ENCODE measurements at places on chromosomes 7 and 10.

- DNase-seq: no peak
Observed at GRCh38 chr10:16905320-16905719, 88.1 kb upstream of the RSU1 start.

DNA sequence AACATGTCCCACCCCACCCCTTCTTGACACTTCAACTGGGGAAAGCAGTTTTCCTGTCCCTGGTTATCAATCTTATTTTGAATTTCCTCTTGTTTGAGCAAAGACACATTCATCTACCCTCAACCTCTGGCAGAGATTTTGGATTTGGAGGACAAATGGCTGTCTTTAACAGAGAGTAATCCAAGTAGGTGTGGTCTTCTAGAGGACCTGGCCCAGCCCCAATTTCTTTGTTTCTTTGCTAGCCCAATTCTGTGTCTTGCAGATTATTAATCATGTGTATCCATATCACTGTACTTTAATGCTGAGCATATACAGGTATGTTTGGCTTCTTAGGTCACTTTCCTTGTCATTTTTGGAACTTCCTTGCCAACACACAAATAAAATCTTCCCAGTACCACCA, 58.8 kb upstream of the ADCY1 start:
- no peak for DNase-seq

GRCh38 chr10:17022896-17023295, 106.7 kb downstream of the CUBN start:
- no peak for DNase-seq

GRCh38 chr7:93913197-93913596, 6.8 kb downstream of the GNGT1 start:
- DNase-seq: no peak

DNA sequence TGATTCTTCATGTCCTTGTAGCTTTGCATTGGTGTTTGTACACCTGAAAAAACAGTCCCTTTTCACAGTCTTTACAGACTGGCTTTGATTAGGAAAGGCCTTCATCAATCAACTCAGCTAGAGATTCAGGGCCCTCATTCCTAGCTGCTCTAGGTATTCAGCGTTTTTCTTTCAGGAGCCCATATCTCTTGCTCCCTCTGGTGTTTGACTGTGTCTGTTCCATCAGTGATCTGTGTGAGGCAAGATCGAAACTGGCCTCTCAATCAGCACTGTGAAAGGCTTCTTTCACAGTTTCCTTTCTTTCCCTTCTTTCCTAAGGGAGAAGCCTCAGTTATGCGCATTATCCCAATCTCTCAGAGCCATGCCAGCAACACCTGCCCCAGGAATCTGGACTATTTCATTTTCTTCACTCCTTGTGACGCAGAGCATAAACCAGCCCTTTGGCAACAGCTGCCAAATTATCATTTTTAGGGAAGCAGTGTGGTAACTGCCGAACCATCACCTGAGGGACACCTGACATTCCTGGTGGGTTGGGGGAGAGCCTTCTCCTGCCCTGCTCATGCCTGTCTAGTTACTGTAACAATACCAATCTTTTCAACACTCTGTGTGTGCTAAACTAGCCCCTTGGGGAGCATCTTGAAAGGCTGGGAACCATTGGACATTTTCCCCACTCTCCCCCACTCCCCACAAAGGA, 75.7 kb upstream of the CCDC71L start:
- peak; percentile 29 for DNase-seq

GRCh38 chr10:76133597-76134255, 702.3 kb downstream of the LRMDA start:
- DNase-seq: no peak

DNA sequence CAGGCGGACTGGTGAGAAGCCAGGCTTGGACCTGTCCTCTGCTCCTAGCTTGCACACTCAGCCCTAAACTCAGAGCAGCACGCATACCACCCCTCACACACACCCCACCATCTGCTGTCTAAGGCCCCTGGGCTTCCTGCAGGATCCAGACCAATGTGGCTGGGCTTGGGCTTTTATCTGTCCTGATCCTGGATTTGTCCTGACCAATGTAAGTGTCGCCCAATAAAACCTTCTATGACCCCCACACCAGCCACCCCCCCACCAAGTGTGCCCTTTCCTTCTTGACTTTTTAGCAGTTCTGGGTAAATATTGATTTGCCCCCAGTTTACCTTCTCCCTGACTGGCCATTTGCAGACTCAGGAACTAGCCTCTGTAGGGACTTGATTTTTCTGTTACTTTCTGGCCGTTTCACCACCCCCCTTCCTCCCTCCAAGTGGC, 1.7 kb upstream of the HOXA13 start:
- no peak for DNase-seq

- DNase-seq: no peak
Observed at GRCh38 chr7:2621948-2622640, 9.7 kb upstream of the TTYH3 start.

- DNase-seq: no peak
Observed at GRCh38 chr7:102966465-102966864, 53.7 kb downstream of the LRRC17 start.

DNA sequence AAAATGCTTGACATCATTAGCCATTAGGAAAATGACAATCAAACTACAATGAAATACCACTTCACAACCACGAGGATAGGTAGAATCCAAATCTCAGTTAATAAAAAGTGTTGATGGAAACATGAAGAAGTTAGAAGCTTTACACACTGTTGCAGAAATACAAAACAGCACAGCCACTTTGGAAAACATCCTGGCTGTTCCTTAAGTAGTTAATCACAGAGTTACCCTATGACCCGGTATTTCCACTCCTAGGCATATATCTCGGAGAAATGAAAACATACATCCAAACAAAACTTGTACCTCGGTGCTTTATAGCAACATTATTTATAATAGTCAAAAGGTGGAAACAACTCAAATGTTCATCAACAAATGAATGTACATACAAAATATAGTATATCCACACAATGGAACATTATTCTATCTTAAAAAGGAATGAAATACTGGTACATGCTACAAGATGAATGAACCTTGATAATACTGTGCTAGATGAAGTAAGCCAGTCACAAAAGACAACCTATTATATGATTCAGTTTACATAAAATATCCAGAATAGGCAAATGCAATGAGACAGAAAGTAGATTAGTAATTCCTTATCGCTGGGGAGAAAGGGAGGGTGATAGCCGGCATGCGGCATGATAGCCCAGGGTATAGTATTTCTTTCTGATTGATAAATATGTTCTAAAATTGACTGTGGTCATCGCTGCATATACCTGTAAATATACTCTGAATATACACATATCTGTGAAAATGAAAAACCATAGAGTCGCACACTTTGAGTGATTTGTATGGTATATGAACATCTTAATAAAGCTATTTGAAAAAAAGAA, 1.9 kb downstream of the VWDE start:
- no peak for DNase-seq

DNA sequence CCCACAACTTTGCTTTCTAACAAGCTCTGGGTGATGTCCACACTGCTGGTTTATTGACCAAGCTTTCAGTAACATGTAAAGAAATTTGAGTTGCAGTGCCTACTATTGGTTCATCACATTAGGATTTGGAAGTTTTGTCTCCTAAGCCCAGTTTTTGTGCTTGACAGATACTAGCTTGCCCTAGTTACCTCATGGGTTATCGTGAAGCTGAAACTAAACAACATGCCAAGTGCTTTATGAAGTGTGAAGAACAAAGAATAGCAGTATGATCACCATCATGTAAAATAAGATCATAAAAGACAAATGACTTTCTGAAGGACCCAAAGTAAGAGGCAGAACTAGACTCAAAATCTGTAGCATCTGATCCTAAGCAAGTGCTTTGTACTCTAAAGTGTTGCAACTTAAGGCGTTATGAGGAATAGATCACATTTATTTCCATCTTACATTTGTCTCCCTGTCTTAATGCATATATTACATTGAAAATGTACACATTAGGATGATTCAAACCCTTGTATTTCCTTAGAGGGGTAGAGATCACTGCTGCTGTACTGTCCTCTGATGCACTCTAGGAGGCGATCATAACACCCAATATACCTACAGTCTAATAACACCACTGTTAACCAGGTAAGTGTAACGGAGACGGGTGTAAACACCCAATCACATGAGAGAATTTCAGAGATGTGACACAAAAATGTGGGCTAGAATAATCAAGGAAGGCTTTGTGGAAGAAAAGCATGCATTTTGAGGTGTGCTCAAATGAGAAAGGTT, 71.3 kb downstream of the NRCAM start:
- no peak for DNase-seq

DNA sequence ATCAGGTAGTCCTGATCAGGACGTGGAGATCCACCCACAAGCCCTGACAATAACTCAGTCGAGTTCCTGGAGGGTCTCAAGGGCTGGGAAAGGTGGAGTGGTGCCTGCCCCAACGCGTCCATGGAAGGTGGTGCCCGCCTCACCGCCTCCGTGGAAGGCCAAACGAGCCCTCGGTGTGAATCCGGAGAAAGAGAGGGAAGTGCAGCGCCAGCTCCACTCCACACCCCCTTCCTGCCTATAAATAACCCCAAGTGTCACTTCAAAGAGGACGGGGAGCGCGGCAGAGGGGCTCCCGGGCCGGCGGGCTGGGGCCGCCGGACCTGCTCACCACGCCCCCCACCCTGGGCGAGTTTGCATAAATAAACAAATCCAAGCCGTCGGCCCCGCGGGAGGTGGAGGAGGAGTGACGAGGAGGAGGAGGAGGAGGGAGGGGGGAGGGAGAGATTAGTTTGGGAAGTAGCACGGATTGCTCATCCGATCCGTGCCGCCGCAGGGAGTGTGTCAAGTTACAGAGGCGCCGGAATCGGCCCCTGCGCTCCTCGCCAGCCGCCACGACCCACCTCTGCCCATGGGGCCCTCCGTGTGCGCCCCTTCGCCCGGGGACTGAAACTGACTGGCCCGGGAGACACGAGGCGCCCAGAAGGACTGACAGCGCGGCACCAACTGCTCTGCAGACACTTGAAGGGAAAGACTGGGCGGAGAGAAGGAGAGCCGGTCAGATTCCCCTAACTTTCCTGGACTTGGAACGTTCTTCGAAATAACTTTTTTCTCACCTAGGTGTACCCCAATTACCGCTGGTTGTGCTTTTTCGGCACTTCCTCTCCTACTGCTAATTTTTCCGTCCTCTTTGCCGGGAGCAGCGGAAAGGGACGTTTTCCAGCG, at the start of gene COL13A1:
Gene COL13A1 (plus strand): TSS at position 473 of the 882 bp plus-strand sequence. CDS start 518 bp downstream, outside the sequence.
- no peak for DNase-seq

DNA sequence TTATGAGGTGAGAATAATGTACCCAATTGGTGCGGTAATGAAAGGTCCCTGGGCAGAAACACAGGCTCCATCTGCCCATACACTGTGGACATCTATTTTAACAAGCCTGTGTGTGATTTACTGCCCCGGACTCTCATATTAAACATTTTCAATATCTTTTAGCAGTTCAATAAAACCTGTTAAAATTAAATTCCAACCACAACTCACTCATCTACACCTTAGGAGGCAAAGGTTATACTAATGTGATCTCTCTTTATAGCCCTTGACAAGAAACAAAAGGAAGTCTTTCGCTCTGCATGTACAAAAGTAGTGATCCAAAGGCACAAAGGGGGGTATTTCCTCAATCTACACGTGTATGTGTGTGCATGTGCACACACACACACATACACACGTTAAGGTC, 186.0 kb downstream of the PARD3 start:
- no peak for DNase-seq

- DNase-seq: no peak
Observed at GRCh38 chr7:68155676-68156075, 1159.0 kb downstream of the TYW1 start.
